ENCODE measurements at places on chromosomes 3 and 15. TPM values are rescaled to one million over a fixed set of nuclear protein-coding genes. Genes with fewer than 3 reads are reported as not detected.
A peak's percentile ranks its signal among the peaks of the same experiment; 100 is the strongest.

ROPN1 gene
- not detected for total RNA-seq

CERS3 gene
- total RNA-seq: 0.41 TPM

- no peak for DNase-seq
- no peaks in the 10 kb centered on the region for H3K36me3 ChIP-seq
- H3K4me3 ChIP-seq: no peak overlapping the region
Observed at GRCh38 chr15:77519540-77519939, 98.9 kb downstream of the HMG20A start.

PLA2G4E gene
- total RNA-seq: not detected

DNA sequence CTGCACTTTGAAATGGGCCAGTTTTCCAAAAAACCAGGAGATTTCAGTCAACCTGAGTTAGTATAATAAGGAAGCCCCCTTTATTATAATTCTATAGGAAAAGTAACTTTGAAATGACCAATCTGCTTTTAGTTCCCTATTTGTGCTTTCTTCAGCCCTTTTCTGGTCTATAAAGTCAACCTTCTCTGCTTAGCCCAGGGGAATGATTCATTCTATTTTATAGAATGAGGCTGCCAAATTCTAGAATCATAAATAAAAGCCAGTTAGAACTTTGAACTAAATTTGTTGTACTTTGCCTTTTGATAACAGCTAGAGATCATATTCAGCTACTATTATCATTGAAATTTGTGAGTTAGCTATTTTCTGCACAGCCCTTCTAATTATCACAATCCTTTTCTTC, 24.7 kb downstream of the CIP2A start:
- no peak overlapping the region for H3K27ac ChIP-seq
- H3K36me3 ChIP-seq: peaks cover 42% of the 10 kb centered on the region
- no peak overlapping the region for H3K4me3 ChIP-seq
- DNase-seq: no peak
- no peaks in the 10 kb centered on the region for H3K4me1 ChIP-seq

DPPA2 gene
- not detected for total RNA-seq

STRIT1 gene
- not detected for total RNA-seq

KNG1 gene
- total RNA-seq: not detected

DNA sequence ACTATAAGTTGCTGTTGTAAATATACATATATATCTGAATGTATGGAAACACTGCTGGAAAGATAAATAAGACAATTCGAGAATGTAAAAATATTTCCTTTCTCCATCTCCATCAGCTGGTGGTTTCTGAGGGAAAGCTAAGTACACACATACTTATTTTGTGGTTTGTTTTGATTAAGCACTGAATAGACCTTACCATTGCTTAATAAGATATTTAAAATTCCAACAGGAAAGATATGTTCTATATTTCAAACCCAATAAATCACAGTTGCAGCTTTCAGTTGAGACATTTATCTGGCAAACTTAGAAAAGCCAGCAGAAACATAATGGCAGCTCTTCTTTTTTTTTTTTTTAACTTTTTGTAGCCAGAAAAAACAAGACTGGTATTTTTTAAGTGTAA, 160.4 kb downstream of the VGLL3 start:
- no peaks in the 10 kb centered on the region for H3K4me1 ChIP-seq
- H3K4me3 ChIP-seq: no peak overlapping the region
- DNase-seq: no peak
- H3K36me3 ChIP-seq: no peaks in the 10 kb centered on the region

COLQ gene
- 1.3 TPM for total RNA-seq

NMNAT3 gene
- total RNA-seq: 5.9 TPM

DNA sequence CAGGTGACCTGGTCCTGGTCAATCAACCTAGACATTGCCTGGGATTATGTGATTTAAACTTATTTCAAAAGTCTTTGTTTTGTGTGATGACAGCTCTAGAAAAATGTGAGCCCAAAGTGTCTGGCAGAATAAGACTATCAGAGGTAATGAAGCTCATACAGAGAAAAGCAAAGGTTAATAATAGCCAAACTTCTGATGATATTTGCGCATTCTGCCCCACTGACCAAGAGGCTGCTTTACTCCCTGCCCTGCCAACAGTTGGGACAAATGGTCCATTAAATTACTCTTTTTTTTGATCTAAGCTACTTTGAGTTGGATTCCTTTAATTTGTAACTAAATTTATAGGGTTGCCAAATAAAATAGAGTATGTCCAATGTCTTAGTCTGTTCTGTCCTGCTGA, 911.2 kb downstream of the MCTP2 start:
- H3K27me3 ChIP-seq: no peaks in the 10 kb centered on the region
- H3K36me3 ChIP-seq: no peaks in the 10 kb centered on the region
- no peaks in the 10 kb centered on the region for H3K4me1 ChIP-seq

GRCh38 chr15:68045289-68046265, 8.5 kb upstream of the PIAS1 start:
- H3K4me3 ChIP-seq: no peak overlapping the region
- no peaks in the 10 kb centered on the region for H3K36me3 ChIP-seq
- no peak overlapping the region for H3K27ac ChIP-seq
- H3K4me1 ChIP-seq: no peaks in the 10 kb centered on the region
- H3K27me3 ChIP-seq: peaks cover 2% of the 10 kb centered on the region

DNA sequence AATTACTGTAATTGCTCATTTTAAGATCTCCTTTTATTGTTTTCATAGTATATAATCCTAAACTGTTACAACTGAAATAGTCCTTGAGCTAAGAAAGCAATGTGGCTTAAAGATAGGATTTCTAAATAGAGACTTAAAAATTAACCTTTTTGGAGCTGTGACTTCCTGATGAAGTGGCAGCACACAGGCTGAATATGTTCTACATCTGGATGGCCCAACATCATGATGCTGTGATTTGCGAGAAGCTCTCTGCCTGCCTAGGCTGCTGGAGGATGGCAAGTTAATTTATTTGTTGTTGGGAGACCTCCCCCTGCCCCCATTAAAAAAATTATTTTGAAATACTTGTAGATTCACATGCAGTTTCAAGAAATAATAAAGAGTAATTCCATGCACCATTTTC, 134.5 kb downstream of the IGF1R start:
- no peaks in the 10 kb centered on the region for H3K27me3 ChIP-seq
- no peak overlapping the region for H3K4me3 ChIP-seq
- H3K36me3 ChIP-seq: no peaks in the 10 kb centered on the region
- DNase-seq: no peak
- H3K4me1 ChIP-seq: peaks cover 43% of the 10 kb centered on the region

GRCh38 chr3:128266453-128266852, 113.2 kb downstream of the EEFSEC start:
- no peaks in the 10 kb centered on the region for H3K4me1 ChIP-seq
- H3K36me3 ChIP-seq: peaks cover 18% of the 10 kb centered on the region
- no peak overlapping the region for H3K4me3 ChIP-seq
- H3K27ac ChIP-seq: no peak overlapping the region
- H3K27me3 ChIP-seq: no peaks in the 10 kb centered on the region

GRCh38 chr3:88298189-88298588, 148.4 kb downstream of the C3orf38 start:
- peaks cover 2% of the 10 kb centered on the region for H3K27me3 ChIP-seq
- H3K36me3 ChIP-seq: no peaks in the 10 kb centered on the region
- no peak overlapping the region for H3K27ac ChIP-seq

MASP1 gene
- total RNA-seq: not detected

DNA sequence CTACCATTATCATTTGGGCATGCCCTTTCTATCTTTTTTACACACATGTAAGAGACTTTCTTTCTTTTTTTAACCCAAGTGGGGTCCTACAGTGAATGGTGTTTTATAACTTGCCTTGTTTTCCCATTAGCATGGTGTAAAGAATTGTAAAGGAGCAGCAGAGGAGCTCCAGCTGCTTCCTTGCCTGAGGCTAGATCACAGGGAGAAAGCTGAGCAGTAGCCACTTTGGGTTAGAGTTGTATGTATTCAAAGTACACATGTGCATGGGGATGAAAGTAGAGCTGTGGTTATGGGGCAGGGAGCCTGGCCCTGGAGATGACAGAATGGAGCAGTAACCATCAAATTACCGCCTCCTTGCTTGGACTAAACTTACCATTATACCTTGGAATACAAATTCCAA, 231.1 kb upstream of the PDZRN3 start:
- no peaks in the 10 kb centered on the region for H3K4me1 ChIP-seq
- no peaks in the 10 kb centered on the region for H3K36me3 ChIP-seq
- no peak overlapping the region for H3K27ac ChIP-seq
- no peak for DNase-seq
- no peaks in the 10 kb centered on the region for H3K27me3 ChIP-seq

CPN2 gene
- not detected for total RNA-seq

FGF12 gene
- not detected for total RNA-seq

MFGE8 gene
- 18.6 TPM for total RNA-seq

DNA sequence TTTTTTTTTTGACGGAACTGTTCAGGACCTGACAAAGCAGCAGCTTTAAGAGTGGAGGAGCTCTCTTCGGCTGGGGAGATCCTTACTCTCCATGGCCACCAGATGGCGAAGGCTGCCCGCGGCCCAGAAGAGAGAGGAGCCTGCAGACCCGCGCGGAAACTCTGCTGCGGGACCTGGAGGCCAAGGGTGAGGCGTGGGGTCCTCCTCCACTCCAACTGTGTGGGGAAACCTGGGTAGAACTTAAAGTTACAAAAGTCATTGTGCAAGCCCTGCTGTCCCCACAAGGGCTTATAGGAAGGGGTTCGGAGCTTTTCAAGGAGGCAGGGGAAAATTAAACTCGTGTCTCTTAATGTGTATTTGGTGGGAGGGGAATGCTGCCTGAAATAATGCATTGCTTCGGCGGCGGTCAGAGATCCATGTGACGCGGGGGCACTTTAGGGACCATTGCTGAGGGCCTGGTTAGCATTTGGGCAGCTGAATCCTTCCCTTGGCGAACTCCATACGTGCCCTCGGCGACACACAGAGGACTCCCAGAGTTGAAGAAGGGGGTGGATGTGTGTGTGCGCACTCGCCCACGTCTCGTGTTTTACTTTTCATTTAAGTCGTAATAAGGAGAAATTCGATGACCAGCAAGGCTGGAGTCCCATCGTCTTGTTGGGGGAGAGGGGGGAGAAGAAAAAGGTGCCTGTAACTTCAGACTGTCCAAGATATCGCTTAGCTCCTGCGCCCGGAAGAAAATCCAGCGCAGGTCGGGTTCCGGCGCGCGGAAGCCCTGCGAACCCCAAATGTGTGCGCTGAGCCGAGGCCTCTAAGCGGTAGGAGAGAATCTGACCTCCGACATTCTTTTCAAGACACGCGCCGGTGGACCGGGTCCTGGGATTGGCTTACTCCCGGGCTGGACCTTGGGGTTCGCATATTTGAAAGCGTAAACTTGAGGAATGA, 9.7 kb downstream of the EOMES start:
- peaks cover 23% of the 10 kb centered on the region for H3K4me1 ChIP-seq
- peak overlapping the region; percentile 80 for H3K4me3 ChIP-seq
- H3K27ac ChIP-seq: peak overlapping the region; percentile 73
- peak; percentile 89 for DNase-seq

DNA sequence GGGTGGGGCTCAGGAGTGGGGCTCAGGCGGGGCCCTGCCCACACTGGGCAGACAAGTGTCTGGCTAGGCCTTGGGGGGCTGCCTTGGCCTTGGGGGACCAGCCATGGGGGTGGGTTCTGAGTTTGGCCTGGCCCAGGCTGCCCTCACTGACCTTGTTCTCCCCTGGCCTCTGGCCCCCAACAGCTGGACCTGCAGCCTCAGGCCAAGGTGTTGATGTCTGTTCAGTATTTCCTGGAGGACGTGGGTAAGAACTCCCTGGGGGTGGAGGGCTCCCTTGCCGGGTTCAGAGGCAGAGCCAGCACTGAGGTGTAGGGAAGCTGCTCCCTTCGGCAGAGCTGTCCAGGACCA, 20.0 kb downstream of the PRKCD start:
- peaks cover 19% of the 10 kb centered on the region for H3K36me3 ChIP-seq
- no peaks in the 10 kb centered on the region for H3K27me3 ChIP-seq
- no peak overlapping the region for H3K4me3 ChIP-seq
- no peak for DNase-seq

ZBTB47 gene
- total RNA-seq: 0.60 TPM

DNA sequence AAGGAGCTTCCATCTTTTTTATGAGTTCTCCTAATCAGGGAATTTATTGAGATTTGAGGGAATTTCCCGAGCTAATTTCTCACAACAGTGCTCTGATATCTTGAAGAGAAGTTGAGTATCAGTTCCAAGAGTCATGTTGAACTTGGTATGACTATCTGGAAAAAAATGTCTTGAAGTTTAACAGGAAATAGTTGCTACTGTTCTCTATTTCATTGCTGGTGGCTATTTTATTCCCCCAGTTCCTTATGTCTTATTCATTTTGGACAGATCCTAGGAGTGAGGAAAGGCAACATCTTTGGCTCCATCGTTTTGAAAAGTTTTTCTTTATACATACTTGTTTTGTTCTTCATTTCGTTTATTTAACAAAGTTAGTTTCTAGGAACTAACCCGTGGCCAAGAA, 307.8 kb upstream of the AGTR1 start:
- H3K4me3 ChIP-seq: no peak overlapping the region
- DNase-seq: no peak
- no peak overlapping the region for H3K27ac ChIP-seq

GRCh38 chr15:98926236-98926635, 81.4 kb downstream of the PGPEP1L start:
- DNase-seq: no peak
- H3K27me3 ChIP-seq: no peaks in the 10 kb centered on the region
- no peaks in the 10 kb centered on the region for H3K4me1 ChIP-seq

KIF7 gene
- total RNA-seq: 2.1 TPM

DNA sequence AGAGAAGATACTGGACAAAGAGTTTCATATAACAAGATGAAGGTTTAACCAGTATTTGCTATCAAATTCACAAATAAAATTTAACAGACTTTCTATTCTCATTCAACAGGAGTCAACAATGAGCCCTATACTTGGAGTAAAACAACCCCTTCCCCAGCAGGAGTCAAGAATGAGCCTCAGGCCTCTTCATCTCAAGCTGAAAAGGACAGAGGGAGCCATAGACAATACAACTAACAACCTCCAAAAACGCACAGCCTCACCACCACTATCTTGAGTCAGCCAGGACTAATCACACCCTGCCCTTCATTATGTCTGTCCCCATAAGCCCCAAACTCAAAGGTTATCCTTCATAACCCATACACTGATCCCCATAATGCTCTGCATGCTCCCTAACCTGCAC, 36.4 kb downstream of the ETFA start:
- H3K27ac ChIP-seq: no peak overlapping the region
- no peaks in the 10 kb centered on the region for H3K4me1 ChIP-seq
- H3K4me3 ChIP-seq: no peak overlapping the region
- H3K36me3 ChIP-seq: peaks cover 58% of the 10 kb centered on the region

GPR149 gene
- total RNA-seq: not detected

GRCh38 chr3:129611812-129612533, 5.5 kb upstream of the PLXND1 start:
- no peak overlapping the region for H3K27ac ChIP-seq
- peaks cover 4% of the 10 kb centered on the region for H3K27me3 ChIP-seq
- no peaks in the 10 kb centered on the region for H3K36me3 ChIP-seq
- peaks cover under 1% of the 10 kb centered on the region for H3K4me1 ChIP-seq
- DNase-seq: no peak

- DNase-seq: no peak
- no peaks in the 10 kb centered on the region for H3K36me3 ChIP-seq
- H3K4me3 ChIP-seq: no peak overlapping the region
- peaks cover 15% of the 10 kb centered on the region for H3K27me3 ChIP-seq
Observed at GRCh38 chr15:58189148-58189811, 51.1 kb downstream of the AQP9 start.

DNA sequence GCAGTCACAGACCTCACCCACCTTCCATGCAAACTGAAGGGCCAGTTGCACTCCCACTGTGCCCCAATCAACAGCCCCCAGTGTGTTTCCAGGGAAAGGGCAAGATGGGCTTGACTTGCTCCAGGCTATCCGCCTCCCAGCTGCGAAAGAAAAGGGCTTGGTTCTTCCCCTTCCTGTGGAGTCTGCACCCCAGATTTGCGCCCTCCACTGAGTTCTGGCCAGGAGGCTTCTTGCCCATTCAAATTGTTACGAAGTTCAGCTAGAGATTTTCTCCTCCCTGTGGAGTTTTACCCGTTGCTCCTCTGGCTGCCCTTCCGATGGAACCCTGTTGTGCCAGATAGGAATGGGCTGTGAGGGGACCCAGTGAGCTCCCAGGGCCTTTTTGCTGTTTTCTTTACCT, 1096.9 kb upstream of the ALCAM start:
- no peak overlapping the region for H3K27ac ChIP-seq
- H3K4me1 ChIP-seq: no peaks in the 10 kb centered on the region
- H3K36me3 ChIP-seq: no peaks in the 10 kb centered on the region

Data from activated CD4-positive, alpha-beta T cell treated with anti-CD3 and anti-CD28 coated beads for 36 hours (primary cell).